ENCODE measurements at places on chromosomes 5 and 9.

GRCh38 chr5:167798448-167798847, 493.0 kb upstream of the WWC1 start:
- DNase-seq, result no peak

DNA sequence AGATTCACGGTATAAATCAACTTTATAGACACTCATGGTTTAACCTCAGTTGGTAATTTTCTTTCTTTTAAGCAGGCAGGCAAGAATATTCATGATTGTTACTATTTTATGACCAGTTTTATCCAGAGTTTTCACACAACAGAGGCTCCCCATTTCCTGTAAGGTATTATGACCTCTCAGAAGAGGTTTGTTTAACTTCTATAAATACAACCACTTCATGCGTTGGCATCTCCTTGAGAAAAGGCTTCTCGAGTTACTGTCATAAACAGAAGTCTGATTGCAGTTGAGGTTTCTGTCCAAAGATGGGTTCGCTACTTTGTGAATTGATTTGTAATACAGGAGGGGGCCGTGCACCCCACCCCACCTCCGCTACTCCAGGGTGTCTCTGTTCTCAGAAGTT, 55.3 kb downstream of the ENTREP1 start:
- DNase-seq, result no peak

DNA sequence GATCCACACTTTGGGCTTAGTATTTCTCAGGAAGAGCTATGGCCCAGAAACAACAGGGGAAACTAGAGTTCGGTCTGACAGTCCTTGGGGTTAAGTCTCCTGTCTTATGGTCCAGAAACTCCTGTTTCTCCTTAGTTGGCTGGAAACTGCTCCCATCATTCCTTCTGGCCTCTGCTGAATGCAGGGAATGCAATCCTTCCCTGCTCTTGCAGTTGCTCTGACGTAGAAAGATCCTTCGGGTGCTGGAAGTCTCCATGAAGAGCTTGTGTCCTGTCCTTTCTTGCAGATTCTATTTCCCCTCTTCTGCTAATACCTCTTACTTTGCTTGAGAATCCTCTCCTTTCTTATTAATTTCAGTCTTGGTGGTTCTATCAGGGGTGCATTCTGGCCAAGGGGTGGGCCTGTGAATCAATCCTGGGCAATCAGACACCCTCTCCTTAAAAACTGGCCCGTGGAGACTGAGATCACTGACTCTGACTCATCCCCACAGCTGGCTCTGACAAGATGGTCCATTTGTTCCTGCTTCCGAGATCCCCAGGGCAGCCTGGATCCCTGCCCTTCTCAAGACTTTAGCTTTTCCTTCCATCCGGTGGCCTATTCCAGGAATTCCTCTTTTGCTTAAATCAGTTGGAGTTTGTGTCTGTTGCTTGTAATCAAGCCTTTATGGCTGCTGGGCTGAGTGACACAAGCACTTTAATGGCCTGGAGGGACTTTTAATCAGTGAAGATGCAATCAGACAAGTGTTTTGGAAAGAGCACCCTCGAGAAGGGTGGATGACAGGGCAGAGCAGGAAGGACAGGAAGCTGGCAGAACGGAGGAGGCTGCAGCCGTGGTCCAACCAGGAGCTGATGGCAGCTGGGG, 23.7 kb downstream of the PTGS1 start:
- no peak for DNase-seq

- DNase-seq, result no peak
Observed at GRCh38 chr9:110320651-110321445, 16.8 kb downstream of the TXNDC8 start.

DNA sequence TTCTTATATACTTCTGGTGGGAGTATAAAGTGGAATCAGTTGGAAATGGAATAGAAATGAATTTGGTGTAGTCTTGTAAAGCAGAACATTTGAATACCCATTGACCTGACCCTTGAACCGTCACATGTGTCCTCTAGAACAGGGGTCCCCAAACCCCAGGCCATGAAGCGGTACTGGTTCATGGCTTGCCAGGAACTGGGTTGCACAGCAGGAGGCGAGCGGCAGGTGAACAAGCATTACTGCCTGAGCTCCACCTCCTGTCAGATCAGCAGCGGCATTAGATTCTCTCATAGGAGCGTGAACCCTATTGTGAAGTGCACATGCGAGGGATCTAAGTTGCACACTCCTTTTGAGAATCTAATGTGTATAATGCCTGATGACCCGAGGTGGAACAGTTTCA, 80.0 kb downstream of the RANBP17 start:
- DNase-seq, result no peak

DNA sequence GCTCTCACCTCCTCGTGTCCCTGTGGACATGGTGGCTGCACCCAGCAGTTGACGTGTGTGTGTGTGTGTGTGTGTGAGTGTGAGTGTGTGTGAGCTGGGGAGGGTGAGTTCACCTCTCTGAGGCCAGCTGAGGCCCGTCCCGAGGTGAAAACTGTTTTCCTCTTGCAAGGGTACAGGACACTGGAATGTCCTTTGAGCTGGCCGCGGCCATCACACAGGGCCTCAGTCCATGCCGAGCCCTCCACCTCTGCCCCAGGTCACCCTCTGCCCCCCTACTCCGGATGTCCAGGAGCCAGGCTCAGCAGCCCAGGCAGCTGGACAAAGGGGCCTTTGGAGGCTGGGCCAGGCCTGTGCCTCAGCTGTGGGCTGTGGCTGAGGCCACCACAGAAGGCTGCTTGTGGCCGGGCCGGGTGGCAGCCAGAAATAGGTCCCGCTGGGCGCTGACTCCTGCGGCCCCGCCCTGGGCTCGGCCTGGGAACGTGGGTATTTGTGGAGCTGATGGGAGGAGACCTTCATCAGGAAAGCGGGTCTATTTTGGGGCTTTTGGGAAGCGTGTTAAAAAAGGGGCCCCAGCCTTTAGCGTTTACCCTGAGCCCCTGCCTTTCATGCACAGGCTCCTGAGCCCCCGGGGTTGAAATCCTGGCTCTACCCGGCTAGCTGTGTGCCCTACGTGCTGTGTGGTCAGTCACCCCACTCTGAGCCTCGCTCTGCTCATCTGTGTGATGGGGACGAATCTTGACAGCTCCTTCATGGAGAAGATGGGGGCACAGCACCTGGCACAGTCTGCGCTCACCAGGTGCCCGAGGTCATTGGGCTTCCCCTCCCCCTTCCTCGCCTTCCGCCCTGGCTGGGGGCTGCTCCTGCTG, 75.1 kb upstream of the IER5L start:
- DNase-seq, result no peak

Measured in CD4-positive, alpha-beta T cell (primary cell).